ENCODE measurements at places on chromosomes 6 and 20.

DNA sequence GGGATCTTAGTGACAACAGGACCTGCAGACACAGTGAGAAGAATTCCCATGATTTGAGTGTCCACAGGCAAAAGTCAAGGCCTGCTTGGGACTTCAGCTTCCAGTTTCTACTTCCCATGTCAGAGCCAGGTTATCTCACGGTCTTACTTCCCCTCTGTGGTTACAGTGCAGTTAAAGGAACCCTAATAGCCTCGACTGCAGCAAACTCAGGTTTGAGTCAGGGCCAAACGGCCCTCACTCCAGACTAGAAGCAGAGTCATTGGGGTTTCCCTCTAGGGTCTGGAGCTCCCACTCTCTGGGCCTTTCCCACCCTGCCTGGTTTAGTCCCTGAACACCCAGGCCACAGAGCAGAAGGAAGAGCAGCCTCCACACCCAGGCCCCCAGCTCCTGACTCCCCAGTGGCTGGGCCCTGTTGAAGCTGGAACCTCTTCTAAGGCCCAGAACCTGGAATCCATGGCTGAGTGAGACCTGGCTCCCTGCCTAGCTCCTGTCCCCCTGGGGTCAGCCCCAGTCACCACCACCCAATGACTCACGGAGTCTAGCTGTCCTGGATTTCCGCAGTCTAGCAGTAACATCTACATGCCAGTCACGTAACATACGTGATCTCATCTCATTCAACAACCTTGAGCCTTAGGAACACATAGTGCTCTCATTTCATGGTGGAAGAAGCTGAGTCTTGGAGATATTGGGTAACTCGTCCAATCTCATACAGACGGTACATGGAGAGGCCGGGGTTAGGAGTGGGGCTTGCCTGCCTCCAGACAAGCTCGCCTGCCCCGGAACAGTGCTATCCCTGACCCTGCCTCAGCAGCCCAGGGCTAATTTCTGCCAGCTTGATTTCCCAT, 9.2 kb upstream of the GHRH start:
- peak; percentile 29 for DNase-seq

GRCh38 chr6:16402581-16402900, 164.2 kb downstream of the GMPR start:
- no peak for DNase-seq

DNA sequence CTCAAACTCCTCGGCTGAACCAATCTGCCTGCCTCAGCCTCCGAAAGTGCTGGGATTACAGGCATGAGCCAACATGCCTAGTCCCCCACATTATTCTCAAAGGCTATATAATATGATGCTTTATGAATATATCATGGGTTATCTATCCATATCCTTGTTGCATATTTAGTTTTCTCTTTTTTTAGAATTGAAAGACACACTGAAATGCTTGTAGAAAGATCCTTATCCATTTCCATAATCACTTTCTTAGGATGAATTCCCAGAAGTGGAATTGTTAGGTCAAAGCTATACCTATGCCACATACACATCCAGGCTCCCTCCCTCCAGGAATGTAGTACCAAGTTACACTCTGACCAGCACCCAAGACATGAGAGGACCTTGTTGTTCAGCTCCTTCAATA, 2.5 kb upstream of the ARFGEF3 start:
- no peak for DNase-seq

GRCh38 chr20:32651537-32651936, 22.2 kb downstream of the C20orf203 start:
- DNase-seq, result no peak

DNA sequence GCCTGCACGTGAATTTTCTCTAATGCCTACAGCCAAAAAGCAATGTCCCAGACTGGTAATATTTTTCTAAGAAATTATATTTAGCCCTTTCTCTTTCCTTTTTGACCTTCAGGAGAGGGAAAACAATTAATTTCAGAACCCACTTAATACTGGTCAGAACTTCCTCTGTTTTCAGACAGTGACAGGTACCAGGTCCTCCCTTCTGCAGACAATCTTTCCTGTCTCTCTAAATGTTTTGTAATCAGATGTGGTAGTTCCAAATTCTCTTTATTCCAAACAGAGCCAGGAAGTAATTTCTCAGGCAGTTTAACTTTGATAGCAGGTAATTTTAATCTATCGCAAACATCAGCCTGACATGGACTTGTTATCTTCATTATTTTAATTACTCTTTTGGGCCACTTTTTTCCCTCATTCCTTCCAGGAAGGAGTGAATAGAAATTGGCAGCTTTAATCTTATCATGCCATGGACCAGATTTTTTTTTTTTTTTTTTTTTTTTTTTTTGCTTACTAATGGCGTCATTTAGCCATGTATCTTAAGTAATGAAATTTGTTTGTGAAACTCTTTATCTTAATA, 348.6 kb upstream of the SOX4 start:
- no peak for DNase-seq

- no peak for DNase-seq
Measured at GRCh38 chr6:28142446-28142845, 763 bp downstream of the ZKSCAN8 start.

GRCh38 chr6:79152269-79152737, 74.2 kb upstream of the PHIP start:
- DNase-seq, result no peak

DNA sequence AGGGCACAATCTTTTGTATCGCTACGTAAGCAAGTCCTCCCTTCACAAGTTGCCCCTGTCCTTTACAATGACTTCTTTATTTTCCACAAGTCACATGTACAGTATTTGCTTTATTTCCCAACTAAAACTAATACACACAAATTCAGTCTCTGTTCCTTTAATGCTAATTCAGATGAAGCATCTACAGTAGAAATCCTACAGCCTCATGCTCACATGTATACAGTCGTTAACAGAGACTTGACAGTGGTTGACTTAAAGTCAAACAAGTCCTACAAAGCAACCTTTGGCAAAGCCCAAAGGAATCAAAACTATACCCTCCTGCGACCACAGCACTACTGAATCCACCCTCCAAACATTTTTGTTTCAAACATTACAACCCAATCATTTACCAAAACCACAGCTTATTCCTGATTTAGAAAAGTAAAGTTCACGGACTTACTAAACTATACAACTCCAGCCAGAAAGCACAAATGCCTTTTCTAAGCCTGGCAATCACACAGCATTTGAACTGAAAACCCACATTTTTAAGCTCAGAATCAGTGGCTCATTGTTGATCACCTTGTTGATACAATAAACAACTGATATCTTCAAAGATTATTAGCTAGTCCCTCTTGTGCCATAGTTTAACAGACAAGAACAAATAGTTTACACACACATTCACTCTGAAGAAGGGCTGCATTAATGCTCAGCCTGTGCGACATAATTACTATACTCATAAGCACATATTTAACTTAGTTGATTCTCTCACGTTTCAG, 70.9 kb upstream of the NHSL1 start:
- DNase-seq, result no peak

DNA sequence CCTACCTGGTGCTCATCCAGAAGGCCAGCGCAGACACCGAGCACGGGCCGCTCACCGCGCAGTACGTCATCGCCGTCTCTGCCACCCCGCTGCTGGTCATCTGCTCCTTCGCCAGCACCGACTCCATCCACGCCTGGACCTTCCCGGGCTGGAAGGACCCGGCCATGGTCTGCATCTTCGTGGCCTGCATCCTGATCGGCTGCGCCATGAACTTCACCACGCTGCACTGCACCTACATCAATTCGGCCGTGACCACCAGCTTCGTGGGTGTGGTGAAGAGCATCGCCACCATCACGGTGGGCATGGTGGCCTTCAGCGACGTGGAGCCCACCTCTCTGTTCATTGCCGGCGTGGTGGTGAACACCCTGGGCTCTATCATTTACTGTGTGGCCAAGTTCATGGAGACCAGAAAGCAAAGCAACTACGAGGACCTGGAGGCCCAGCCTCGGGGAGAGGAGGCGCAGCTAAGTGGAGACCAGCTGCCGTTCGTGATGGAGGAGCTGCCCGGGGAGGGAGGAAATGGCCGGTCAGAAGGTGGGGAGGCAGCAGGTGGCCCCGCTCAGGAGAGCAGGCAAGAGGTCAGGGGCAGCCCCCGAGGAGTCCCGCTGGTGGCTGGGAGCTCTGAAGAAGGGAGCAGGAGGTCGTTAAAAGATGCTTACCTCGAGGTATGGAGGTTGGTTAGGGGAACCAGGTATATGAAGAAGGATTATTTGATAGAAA, 2.0 kb downstream of the SLC35D3 start:
- DNase-seq, result no peak

DNA sequence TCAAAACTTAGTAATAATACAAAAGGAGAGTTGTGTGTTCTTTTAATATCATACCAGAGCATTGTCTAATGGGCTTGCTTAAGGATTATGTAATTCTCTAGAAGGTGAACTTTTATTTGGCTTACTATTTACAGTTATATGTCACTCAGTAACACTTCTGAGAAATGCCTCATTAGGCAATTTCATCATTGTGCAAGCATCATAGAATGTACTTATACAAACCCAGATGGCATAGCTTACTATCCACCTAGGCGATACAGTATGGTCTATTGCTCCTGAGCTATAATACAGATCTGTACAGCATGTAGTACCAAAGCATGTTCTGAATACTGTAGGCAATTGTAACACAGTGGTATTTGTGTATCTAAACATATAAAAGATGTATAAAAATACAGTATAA, 340.1 kb downstream of the PHF3 start:
- DNase-seq, result no peak

DNA sequence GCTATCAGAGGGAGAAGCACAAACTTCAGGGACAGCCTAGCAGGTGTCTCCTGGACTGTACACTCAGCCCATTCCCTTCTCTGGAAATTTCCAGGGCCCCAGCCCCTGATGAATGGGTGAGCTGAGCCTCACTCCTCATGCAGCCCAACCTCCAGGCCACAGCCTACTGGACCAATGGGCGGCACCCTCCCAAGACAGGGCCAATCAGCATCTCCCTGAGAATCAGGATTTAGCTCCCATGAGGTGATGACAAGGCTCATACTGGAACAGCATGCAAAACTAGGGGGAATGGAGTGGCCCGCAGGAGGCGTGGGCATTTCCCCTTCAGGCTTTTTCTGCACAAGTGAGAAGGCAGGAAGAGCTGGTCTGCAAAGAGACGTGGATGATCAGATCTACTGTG, 29.0 kb downstream of the NFATC2 start:
- no peak for DNase-seq

DNA sequence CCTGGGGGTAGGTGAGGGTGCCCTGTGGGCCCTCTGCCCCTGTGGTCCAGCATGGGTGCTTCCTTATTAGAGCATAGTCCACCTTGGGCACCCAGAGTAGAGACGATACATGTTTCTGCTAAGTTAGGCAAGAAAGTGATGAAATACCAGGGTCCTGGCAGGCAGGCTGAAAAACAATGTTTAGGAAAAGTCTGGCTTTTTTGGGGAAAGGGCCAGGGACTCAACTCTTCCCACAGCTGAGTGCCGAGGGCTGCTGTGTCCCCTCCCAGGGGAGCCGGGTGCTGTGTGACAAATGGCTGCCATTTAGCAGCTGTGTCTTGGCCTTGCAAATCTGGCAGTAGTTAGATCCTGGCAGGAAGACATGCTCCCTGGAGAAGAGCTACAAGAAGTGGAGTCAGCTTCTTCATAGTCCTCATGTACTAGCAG, 61.5 kb downstream of the RREB1 start:
- DNase-seq, result no peak

DNA sequence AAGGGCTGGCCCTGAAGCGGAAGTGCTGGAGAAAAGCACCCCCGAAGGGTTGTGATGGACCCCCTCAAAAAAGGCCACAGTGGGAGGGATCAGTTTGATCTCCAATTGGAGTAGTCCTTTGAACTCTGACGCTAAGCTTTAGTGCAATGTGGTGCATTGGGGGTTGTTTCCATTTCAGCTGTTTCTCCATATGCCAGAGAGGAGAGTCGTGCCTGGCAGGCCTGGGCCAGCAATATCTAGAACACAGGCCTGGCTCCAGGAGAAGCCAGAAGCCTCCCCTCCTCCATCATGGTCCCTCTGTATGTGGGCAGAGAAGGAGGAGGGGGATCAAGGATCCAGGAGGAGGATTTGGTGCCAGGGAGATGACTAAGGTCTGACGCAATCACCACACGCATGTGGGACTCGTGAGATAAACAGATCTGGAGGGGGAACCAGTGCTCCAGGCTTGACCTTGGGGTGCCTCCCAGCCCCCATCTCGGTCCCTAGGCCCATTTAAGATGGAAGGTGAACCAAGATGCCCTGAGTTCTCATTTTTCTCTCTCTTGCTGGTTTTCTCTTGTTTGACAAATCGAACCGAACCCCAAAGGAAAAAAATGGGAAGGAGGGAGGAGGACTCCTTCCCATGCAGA, 517.4 kb upstream of the JARID2 start:
- DNase-seq, result no peak

GRCh38 chr20:35085477-35086225, 7.0 kb downstream of the TRPC4AP start:
- DNase-seq, result no peak

DNA sequence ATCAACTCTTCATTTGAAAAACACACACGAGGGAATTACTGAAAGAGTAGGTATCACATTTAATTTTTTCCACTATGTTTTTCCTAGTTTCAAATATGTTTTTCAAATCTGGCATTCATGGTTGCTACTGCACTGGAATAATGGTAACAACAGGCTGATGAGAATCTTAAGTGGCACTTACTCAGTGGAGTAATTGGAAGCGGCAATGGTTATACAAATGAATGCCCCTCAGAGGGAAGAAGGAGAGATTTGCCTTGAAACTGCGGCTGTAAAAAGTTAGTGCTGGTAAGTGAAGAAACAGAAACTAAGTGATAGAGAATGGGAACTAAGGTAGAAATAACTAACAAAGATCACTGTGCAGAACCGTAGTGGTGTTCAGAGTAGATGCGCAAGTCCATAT, 41.0 kb upstream of the PDE7B start:
- no peak for DNase-seq

- DNase-seq, result no peak
Measured at GRCh38 chr20:8766868-8767390, 302.0 kb upstream of the PLCB4 start.

DNA sequence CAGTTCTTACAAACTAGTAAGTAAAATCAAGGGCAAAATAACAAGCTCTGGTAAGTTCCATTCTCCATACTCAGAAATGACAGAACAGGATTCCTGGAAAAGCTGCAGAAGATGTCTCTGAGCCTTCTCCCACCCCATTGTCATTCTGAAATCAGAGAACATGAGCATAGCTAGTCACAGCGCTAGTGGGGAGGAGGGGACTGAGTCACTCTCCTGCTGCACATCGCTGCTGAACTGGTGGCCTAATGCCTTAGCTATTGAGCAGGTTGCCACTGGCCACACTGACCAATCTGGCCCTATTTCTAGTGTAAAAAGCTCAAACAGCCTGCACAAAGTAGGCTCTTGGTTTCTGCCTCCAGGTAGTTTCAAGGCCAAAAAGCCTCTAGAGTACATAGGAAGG, 26.1 kb upstream of the RIPPLY2 start:
- no peak for DNase-seq

- DNase-seq, result peak; percentile 46
Measured at GRCh38 chr20:17617212-17617867, 47.5 kb downstream of the DSTN start.

DNA sequence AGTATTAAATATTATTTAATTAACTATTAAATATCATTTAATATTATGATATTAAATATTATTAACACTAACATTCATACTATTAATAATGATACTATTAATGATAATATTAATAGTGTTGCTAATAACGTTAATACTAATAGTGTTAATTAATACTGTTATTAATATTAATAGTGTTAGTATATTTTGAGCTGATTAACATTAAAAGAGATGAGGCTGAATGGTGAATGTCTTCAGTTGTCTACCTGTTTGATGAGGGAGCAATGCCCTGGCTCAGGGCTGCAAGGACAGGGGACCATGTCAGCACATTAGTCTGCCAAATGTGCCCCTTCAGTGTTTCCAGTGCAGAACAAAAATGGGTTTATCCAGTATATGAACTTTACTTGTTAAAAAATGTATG, 96.6 kb upstream of the PLEKHG1 start:
- no peak for DNase-seq

Data from CD4-positive, alpha-beta T cell treated with Interleukin-4 for 1 hour (primary cell).